GM12892 (cell line): ENCODE measurements at places on chromosomes 12 and 14.

- no peak for DNase-seq
Measured at GRCh38 chr12:112514926-112515642, 96.3 kb downstream of the PTPN11 start.

DNA sequence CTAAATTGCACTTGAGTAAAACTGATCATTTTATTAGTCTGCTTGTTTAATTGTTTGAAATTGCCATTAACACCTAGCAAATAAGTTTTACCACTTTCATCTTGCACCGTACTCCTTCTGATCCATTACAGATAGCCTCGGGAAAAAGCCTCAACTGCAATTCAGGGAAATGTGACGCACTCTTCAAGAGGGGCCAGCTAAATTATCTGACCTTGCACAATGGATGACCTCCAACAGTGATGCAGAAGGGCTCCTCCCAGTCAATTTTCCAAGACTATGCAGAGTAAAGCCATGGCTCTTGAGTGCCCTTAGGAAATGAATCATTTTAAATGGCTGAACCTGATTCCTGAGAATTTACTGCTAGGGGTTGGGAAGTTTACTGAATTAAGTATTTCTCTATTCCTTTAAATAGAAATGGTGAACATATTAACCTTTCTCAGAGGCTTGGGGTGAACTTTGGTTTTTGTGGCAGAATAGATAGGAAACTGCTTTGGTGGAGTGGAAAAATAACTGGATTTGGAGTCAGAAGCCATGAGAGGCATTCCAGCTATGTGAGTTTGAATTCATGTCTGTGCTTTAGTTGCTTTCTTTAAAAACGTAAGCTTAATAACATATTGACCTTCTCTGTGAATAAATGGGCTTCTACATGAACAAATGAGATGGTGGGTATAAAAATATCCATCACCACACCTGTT, 64.8 kb upstream of the OVCH1 start:
- DNase-seq = no peak

DNA sequence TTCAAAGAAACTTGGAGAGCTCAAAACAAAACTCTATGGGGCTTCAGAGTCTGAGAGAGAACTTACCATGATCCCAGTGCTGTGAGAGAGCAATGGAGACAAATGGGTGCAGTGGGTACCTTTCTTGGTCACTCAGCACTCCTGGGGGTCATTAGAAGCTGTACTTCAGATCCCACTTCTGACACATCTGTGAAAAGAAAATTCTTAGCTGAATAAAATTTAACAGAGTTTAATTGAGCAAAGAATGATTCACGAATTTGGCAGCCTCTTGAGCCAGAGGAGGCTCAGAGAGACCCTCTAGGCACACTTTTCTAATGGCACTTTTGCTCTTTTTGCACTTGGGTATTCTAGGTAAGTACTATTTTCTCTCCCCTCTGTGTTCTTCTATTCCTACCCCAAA, 96.8 kb upstream of the SYT10 start:
- no peak for DNase-seq

DNA sequence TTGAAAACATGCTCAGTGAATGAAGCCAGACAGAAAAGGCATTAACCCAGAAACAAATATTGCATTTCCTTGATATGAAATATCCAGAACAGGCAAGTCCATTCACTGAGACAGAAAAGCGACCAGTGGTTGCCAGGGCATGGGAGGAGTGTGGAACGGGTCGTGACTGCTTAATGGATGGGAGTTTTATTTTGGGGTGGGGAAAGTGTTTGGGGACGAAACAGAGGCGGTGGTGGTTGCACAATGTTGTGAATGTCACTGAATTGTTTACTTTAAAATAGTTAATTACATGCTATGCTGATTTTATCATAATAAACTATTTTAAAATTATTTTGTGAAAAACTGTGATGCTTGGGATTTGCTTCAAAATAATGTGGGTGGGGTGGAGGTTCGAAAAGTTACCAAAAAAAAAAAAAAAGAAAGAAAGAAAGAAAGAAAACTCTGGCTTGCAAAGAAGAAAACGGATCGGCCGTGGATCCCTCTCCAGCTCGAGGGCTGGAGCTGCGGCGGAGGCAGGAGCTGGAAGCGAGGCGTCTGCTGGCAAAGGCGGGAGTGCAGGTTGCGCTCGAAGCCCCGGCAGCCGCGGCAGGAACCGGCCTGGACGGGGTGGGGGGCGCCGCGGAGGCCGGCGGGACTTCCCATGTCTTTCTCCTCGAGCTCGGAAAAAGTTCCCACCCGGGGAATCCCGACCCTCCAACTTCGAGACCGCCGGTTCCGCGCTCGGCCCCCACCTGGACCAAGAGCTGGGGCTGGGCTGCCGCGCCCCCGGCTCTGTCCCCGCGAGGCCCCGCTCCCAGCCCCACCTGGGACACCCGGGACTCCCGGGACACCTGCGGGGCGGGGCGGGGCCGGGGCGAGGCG, 524 bp upstream of the P2RX2 start:
- DNase-seq = no peak

DNA sequence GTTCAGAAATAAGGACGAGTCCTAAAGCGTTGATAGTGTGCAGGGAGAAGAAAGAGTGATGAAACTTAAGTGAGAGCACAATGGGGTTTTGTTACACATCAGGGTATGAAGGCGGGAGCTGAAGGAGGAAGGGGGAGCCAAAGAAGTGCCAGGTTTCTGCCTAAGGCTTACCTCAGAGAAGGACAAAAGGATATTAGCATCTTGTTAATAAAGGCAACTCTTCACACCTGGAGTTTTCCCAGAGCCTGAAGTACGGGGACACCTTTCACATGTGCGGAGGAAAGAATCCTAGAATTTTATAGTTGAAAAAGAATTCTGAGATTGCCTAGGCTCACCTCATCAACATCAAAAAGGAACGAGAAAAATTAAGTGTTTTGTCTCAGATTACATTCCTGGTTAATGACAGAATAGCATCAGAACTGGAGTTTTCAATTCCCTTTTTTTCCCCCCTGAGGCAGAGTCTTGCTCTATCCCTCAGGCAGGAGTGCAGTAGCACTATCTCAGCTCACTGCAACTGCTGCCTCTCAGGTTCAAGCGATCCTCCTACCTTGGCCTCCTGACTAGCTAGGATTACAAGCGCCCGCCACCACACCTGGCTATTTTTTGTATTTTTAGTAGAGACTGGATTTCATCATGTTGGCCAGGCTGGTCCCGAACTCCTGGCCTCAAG, 2.2 kb upstream of the SAV1 start:
- no peak for DNase-seq

- no peak for DNase-seq
Measured at GRCh38 chr14:30333934-30334333, 225.0 kb upstream of the G2E3 start.

GRCh38 chr14:89504602-89505313, 87.7 kb upstream of the FOXN3 start:
- no peak for DNase-seq

GRCh38 chr12:123150744-123151456, at the start of gene PITPNM2:
PITPNM2 (minus strand) TSS chr12:123151090; CDS start chr12:123034590, 116,500 bp downstream.
- peak; percentile 67 for DNase-seq

DNA sequence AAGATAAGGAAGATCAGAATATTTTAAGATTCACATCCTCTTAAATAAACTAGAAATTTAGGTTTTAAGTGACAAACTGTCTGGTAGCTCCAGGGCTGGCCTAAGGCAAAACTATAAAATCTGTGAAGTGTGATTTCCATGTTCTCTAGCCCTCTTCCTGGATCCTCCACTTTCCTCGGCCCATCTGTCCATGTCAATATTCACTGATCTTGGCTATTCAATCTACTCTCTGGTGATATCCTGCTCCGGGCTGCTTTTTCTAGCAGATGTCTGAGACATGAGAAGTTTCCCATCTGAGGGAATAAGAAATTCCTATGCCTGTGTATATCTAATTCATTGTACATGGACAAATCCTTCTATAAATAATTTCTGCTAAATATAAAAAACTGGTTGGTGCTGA, 500.4 kb downstream of the GALC start:
- DNase-seq = no peak
